GM23338 (cell line): ENCODE measurements at places on chromosomes 7 and 10.
A peak's percentile ranks its signal among the peaks of the same experiment; 100 is the strongest.

DNA sequence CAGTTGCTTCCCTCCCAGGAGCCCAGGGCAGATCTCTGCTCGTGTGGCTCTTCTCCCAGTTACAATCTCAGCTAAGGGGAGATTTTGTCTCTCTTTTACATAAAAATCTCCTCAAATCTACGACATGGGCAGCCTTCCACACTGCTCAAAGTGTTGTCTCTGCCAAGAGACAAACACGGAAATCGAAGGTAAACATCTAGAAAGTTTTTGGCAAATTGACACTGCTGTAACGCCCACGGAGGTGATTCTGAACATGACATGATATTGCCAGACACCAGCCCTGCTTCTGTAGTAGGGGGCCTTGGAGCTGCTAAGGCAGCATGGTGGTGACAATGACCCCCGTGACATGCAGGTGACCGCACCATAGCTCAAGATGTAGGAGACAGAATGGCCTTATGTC is 128.3 kb downstream of the CCDC3 start:
- H3K27ac ChIP-seq = no peak overlapping the region
- H3K4me1 ChIP-seq = no peaks in the 10 kb centered on the region
- no peaks in the 10 kb centered on the region for H3K27me3 ChIP-seq
- H3K36me3 ChIP-seq = no peaks in the 10 kb centered on the region

DNA sequence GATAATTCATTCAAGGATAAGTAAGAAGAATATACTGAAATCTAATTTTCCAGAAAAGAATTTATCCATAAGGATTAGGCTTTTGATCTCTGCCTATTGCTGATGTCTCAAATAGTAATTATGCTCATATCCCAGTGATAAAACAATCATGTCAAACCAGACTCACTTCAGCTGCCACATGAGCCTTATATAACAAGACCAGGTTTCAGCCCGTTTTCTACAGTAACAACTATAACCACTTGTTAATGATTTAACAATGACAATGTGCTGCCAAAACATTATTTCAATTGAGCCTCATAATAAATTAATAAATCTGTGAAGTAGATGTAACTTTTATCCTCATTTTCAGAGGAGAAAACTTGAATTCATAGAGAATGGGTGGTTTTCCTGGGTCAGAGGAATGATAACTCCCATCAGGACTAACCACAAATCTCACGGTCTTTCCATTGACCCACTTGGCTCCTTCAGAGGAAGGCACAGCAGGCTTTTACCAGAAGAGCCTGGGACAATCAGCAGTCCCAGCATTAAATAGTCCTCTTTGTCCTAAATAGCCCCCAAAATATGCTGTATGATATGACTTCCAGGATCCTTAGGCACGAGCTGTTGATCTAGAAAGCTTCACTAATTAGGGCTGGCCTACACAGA is 42.5 kb upstream of the SLIT1 start:
- H3K4me3 ChIP-seq = no peak overlapping the region
- peaks cover 10% of the 10 kb centered on the region for H3K36me3 ChIP-seq
- no peak overlapping the region for H3K27ac ChIP-seq
- no peak for DNase-seq

- H3K4me1 ChIP-seq = no peaks in the 10 kb centered on the region
- H3K4me3 ChIP-seq = no peak overlapping the region
- DNase-seq = no peak
- no peak overlapping the region for H3K27ac ChIP-seq
- H3K36me3 ChIP-seq = peaks cover 10% of the 10 kb centered on the region; the same call in 1 of the 2 replicates
Observed at GRCh38 chr7:27652518-27652917, 10.2 kb downstream of the HIBADH start.

DNA sequence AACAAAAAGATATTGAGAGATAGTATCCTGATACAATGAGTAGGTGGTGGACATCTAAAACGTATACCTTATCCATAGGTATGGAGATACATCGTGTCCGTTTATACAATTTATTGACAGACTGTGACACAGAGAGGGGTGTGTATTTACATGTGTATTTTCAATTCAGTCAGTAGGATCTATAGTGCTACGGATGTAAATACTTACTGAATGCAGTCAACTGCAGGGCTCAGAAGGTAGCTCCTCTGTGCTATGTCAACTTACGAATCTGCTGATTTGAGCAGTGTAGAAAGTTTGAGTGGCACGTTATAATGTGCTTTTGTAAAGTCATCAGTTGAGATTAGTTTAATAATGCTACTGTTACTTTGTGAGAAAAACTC is 626 bp downstream of the ZNF804B start:
- H3K27ac ChIP-seq = no peak overlapping the region
- H3K27me3 ChIP-seq = peaks cover 51% of the 10 kb centered on the region
- peak; percentile 4 for DNase-seq
- peak overlapping the region; percentile 65 for H3K4me3 ChIP-seq
- H3K4me1 ChIP-seq = peaks cover 3% of the 10 kb centered on the region; the same call in 1 of the 2 replicates

GRCh38 chr10:78896159-78896928 is 172.4 kb upstream of the ZMIZ1 start:
- H3K4me3 ChIP-seq = no peak overlapping the region
- no peaks in the 10 kb centered on the region for H3K36me3 ChIP-seq
- H3K27me3 ChIP-seq = no peaks in the 10 kb centered on the region
- no peaks in the 10 kb centered on the region; the same call in 1 of the 2 replicates for H3K4me1 ChIP-seq
- no peak for DNase-seq
- no peak overlapping the region for H3K27ac ChIP-seq

DNA sequence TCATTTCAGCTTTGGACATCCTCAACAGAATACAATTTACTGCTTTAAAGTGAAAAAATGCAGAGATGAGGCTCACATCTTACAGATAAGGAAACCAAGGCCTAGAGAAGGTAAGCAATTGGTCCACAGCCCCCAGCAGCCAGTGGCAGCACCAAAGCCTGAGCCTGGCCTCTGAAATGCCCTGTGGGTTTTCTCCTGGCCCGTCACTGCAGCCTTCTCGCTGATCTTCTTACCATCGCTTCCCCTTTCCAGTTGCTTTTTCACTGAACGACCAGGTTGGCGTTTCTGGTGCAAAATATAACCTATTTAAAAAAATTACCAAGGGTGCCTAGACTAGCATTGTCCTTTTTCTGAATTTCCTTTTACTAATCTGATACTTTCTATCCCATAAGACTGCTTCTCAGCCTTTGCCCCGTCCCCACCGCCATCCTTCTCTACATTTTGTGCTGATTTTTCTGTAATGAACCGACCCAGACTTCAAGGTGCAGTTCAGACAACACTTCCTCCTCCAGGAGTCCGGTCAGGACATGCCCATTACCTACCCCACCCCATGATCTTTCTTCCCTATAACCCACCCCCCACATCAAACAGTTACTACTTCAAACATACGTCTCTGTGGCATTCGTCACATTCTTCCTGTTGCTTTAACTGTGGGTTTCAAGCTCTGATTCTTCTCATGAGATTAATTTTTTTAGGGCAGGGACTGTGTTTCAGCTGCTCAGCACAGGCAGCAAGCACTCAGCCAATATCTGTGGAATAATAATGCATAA is 289.4 kb downstream of the DNAJB6 start:
- no peaks in the 10 kb centered on the region for H3K27me3 ChIP-seq
- DNase-seq = no peak
- H3K4me1 ChIP-seq = no peaks in the 10 kb centered on the region
- H3K27ac ChIP-seq = no peak overlapping the region
- H3K4me3 ChIP-seq = no peak overlapping the region
